ENCODE measurements at places on chromosomes 3 and 15.

- no peak for DNase-seq
These were observed 523.7 kb upstream of the TGFBR2 start for GRCh38 chr3:30082652-30083051.

- no peak for DNase-seq
These were observed 360.5 kb downstream of the RSL24D1 start for GRCh38 chr15:54836052-54836795.

- no peak for DNase-seq
These were observed 16.7 kb upstream of the GPR160 start for GRCh38 chr3:170021083-170021482.

DNA sequence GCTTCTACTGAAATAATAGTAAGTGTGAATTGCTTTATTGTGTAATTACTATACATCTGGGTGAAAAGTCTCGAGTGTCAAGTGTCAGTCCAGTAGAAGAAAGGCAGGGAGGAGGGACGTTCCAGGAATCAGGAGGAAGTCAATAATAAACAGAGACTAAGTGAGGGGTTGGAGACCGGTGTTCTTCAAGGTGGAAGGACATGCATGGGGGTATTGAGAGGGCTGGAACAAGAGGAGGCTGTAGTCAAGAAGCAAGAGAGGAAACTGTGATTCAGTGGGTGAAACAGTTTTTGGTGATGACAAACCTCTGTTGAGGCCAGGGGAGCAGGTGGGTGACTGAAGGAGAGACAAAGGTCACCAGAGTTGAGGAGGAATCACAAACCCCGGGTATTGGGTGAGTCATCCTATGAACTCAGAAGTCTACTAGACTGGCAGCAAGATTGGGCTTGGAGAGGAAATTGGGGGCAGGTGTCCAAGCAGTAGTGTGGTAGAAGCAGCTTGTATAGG is 11.6 kb upstream of the SCAMP5 start:
- DNase-seq, result no peak

- no peak for DNase-seq
These were observed 20.1 kb downstream of the TGM4 start for GRCh38 chr3:44894485-44894884.

- DNase-seq, result no peak
These were observed 15.4 kb upstream of the ZNF774 start for GRCh38 chr15:90336705-90337141.

DNA sequence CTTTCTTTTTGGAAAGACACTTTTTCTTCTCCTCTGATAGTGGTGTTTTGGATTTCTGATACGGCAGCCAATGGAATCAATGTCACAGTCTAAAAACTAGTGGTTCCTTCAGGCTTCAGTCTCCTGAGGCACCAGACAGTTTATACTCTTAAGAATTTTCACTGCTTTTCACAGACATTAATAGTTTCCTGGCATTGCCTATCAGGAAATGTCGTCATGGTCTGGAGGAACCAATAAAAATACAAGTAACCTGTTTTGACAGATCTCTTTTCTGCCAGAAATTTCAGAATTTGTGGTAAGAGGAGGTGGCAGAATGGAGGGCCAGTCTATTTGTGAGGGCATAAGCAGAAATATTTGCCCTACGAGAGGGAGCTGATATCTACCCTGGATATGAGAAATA is 44.8 kb downstream of the FILIP1L start:
- DNase-seq, result no peak

GRCh38 chr15:41713047-41713446 is 52.8 kb downstream of the MGA start:
- no peak for DNase-seq

DNA sequence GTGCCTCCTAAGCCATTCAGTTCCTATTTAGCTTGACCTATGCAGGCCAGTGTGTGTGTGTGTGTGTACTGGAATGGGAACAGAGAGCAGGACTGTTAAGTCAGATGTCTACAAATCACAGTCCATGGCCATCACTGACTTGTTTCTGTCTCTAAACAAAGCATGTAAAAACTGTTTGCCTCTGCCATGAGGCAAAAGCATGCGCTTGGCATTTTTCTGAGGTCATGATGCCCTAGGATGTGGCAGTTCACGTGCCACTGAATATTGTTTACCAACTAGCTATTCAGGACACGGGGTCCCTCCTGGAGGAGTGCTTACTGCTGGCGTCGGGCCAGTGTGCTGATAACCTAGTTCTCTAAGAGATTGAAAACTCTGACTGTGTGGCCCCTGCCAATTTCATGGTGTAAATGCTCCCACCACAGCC is 8.2 kb upstream of the ATP13A3 start:
- no peak for DNase-seq

GRCh38 chr15:72193836-72194396 is 3.7 kb downstream of the GRAMD2A start:
- DNase-seq, result no peak

GRCh38 chr15:57156210-57156884 is 220.0 kb upstream of the CGNL1 start:
- DNase-seq, result no peak

GRCh38 chr3:115825046-115825445 is 201.7 kb downstream of the GAP43 start:
- DNase-seq, result no peak
